ENCODE measurements at places on chromosomes 12 and 14.

DNA sequence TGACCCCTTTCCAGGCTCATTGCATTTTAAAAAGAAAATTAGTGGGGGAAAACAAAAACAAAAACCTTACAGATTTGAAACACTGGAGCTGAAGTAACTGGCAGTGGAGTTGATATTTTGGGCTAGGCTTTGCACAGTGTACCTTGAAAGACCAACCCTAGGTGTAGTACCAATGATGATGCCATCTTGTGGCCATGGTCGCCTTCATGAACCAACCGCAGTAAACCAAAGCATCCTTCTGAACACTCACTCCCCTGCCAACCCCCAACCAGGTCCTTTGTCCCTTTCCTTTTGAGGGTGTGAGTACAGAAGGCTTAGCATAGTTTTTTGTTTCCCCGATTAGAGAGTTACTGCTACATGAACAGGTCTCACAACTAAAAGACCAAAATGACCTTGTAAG is 5.9 kb downstream of the TOMM20L start:
- DNase-seq = no peak

GRCh38 chr14:95293449-95293848 is 26.3 kb downstream of the CLMN start:
- no peak for DNase-seq

- DNase-seq = no peak
Observed at GRCh38 chr12:45720069-45720468, 9.4 kb upstream of the ARID2 start.

DNA sequence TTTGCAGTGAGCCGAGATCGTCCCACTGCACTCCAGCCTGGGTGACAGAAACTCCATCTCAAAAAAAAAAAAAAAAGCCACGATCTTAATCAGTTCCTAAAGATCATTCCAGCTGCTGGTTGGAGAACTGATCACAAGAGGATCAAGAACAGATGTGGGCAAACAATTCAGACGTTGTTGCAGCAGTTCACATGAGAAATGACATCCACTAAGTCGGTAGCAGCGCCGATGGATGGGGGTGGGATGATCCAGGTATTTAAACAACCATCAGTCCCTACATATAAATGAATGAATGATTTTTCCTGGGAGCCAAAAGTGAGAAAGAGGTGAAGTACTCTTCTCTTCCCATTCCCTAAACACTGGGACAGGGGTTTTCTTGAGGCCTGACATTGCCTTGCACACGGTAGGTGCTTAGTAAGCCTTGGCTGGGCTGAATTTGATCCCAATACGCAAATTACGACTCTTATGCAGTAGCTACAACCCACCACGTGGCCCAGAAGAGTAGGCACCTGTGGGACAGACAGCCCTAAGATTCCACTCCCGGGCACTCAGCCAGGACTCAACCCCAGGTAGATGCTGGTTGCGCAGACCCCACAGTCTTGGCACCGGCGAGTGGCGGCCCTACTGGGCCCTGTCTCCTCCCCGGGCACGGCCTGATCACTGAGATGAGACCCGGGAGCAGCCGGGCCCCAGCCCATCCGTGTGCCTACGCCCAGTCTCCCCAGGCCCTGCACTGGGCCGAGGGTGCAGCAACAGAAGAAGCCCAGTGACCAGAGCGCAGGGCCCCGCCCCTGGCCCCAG is 565 bp downstream of the SPRYD3 start:
- no peak for DNase-seq

DNA sequence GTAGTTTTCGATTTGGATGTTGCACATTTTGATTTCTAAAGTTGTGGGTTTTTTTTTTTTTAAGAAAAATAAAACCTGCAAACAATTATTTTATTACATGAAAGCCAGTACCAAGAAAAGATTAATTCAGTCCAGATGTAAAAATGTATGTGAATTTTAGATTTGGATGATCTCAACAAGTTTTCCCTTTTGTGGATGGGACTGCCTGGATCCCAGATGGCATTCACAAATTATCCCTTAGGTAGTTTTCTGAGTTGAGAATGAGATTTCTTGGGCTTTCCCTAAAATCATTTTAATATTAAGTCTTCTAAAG is 2.8 kb downstream of the FRMD6 start:
- DNase-seq = no peak

GRCh38 chr12:8108808-8109398 is 14.5 kb upstream of the CLEC4A start:
- DNase-seq = peak; percentile 68

- DNase-seq = no peak
Observed at GRCh38 chr14:69865701-69866365, 13.4 kb upstream of the SMOC1 start.

DNA sequence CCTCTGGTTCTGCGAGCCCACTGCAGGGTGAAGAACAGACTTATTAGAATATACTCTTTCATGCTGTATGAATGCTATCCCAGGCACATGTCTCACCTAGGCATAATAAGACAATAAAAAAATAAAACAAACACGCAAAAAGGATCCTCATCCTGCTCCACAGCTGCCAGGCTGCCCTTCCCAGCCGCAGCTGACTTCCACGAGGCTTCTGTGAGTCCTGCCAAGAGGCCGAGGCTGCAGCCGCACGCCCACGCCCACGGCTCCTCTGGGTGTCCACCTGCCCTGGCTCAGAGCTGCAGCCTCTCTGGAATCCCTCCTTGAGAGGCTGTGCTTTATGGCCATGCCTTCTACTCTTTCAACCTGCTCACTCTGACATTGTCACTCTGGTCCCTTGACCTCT is 6.9 kb downstream of the SMIM41 start:
- no peak for DNase-seq

GRCh38 chr14:25411781-25412757 is 362.1 kb upstream of the STXBP6 start:
- no peak for DNase-seq

- no peak for DNase-seq
Observed at GRCh38 chr14:23828616-23829015, 125.0 kb upstream of the DHRS4 start.

DNA sequence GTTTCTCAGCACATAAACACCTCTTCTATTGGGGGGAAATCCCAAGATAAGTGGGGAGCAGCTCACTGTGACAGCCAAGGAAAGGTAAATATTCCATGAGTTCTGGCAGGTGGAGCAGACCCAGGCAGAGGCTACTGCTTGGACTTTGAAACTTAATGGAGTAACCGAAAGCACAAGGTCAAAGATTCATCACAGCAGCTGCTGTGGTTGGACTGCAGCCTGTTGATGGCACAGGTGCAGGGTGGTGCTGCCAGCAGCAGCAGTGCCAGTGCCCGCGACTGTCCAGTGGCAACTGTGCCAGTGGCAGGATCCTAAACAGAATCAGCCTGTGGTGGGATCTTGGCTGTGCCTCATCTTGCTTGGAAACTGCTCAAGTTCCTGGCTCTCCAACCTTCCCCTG is 81.4 kb upstream of the ARID2 start:
- no peak for DNase-seq

DNA sequence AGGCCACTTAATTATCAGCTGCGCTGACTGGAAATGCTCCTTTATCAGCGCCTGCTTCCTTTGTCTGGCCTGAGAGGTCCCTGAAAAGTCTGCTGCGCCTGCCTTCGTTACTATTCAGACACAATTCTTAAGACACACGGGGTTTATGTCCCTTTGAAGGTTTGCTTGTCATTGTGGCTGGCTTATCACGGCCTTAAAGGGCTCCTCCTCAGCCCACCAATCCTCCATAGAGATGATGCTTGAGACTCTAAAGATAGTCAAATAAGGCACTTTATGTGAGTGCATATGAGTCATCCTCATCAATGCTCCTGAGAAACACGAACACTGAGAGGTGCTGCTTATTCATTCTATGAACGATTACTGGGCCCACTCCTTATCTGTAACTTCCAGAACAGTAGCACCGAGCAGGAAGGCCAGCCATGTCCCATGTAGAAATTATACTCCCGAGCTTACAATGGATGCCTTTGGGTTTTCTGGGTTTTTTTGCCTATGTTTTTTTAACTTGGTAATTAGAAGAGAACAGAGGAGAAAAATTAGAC is 1268.2 kb upstream of the TMEM132C start:
- no peak for DNase-seq
